Thymus (tissue), 14 donors: ENCODE measurements at places on chromosomes 13 and 19. TPM values are rescaled to one million over a fixed set of nuclear protein-coding genes. Genes with fewer than 3 reads are reported as not detected.

Gene KLF2
- total RNA-seq: 5.1 TPM

Gene SSC5D
- total RNA-seq: 0.80 TPM

DNA sequence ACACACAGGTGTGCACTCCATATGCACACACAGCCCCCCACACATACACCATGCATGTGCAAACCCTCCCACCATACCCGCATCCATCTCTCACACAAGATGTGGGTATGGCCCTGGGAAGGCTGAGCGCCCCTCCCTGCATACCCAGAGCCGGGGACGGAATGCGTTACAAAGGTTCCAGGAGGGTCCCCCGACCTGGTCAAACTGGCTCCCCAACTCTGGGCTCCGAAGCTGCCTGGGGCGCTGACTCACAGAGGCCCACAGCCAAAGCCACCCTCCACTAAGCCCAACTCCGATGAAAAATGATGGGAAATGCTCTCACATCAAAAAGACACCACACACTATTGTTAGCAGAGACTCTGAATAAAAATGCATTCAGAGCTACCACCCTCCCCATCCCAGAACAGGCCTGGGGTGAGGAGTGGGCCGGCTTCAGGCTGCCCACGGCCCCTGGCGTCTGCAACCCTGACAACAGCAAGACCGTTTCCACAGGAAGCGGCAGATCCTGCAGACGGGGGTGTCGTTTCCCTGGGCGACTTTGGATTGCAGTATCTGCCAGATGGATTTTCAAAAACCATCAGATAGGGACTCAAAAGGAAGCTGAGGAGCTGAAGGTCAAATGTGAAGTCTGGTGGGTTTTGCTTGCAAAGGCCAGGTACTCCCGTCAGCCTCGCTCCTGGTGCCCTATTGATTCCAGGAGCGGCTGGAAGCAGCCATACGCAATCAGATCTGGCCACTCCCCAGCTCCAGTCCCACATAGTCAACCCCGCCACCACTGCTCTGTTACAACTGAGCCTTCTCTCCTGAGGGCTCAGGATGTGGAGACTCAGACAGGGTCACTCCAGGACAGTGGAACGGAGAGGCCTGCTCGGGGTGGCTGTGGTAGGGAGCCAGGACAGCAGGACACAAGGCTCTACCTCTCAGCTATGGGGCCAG, 14.3 kb downstream of the PEPD start:
- no peak for DNase-seq

GRCh38 chr13:90947976-90948375, 399.5 kb upstream of the MIR17HG start:
- no peak for DNase-seq
